Fibroblast of skin of scalp (primary cell): ENCODE measurements at places on chromosomes 7 and 10.

DNA sequence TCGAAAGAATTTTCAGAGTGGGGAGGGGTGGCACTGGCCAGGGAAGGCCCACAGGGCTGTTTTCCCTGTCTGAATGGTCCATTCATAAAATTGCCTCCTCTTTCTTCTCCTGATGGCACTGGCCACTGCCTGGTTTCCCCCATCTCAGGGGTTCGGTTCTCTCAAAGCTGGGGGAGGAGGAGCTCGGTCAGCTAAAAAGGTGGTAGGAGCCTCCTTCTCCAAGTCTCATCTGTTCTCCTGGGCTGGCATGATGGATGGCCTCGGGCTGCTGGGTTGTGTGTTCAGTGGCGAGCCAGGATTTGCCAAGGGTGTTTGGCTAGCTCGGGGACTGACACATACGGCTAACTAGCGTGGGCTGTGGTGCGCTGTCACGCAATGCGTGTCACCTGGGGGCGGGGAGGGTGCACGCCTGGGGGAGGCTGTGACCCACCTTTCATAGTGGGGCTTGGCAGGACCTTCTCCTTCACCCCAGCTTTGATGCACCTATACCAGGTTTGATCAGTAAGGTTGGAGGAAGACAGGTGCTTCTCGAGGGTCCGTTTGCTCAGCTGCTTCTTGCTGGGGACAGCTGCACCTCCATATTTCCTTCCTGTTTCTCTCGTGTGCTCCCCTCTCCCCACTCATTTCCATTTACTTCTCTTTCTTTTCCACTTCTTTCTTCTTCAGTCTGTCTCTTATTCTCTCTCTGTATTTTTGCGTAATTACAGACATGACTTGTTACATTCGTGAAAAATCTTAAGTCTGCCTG lies 36.3 kb downstream of the RBM20 start:
- DNase-seq: no peak

GRCh38 chr10:28880683-28880950 lies 203.3 kb downstream of the BAMBI start:
- peak; percentile 29 for DNase-seq

- DNase-seq: no peak
These were observed 73.3 kb upstream of the AGK start for GRCh38 chr7:141477865-141478264.

DNA sequence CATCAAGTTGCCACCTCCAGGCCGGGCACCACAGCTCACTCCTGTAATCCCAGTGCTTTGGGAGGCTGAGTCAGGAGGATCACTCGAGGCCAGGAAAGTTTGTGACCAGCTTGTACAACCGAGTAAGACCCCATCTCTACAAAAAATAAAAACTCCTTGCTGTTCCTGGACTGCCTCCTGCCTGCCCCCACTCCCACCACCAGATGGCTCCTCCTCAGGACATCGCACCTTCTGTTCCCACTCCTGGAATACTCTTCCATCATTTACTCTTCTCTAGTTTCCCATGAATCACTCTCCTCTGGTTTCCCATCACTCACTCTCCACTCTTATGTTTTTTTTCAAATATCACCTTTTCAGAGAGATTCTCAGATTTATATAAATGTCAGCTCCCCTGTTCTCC lies 540.7 kb downstream of the CALN1 start:
- DNase-seq: no peak

GRCh38 chr10:96228408-96228994 lies 42.9 kb downstream of the BLNK start:
- no peak for DNase-seq

GRCh38 chr7:71721742-71722141 lies 589.8 kb downstream of the GALNT17 start:
- DNase-seq: no peak

- DNase-seq: no peak
These were observed 9.9 kb upstream of the LIPM start for GRCh38 chr10:88792661-88793060.

DNA sequence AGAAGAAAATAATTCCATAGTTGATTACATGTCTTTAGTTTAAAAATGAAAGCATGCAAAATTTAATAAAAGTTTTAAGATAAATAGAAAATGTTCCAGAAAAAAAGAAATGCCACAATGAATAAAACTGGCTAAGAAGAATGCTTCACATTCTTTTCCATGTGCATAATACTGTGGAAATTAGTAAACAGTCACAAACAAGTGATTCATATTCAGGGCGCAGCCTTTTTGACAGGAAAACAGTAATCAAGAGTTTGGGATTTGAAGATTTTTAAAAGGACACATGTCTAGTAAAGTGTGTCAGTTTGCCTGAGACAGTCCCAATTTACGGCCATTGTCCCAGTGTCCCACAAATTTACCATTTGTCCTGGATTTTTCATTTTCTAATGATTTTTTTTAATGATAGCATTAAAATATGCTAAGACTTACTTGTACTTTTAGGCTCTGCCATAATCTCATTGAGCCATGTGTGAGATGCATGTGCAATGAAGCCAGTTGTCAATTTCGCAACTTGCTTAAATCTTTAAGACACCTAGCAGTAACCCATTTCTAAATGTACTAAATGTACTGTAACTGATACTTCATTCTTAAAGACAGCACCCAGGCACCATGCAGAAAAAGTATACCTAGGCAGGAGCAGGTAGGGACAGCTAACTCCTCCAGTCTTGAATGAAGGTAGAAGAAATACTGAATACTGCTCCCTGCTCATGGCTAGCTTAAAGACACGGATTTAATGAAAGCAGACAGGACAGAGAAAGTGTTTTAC lies 46.9 kb downstream of the ZNF438 start:
- DNase-seq: peak; percentile 44

- DNase-seq: no peak
These were observed 519.6 kb downstream of the REEP3 start for GRCh38 chr10:64040781-64041180.

GRCh38 chr10:110686949-110687348 lies 42.8 kb downstream of the RBM20 start:
- peak; percentile 71 for DNase-seq

GRCh38 chr10:129694691-129695243 lies 227.7 kb downstream of the MGMT start:
- no peak for DNase-seq

DNA sequence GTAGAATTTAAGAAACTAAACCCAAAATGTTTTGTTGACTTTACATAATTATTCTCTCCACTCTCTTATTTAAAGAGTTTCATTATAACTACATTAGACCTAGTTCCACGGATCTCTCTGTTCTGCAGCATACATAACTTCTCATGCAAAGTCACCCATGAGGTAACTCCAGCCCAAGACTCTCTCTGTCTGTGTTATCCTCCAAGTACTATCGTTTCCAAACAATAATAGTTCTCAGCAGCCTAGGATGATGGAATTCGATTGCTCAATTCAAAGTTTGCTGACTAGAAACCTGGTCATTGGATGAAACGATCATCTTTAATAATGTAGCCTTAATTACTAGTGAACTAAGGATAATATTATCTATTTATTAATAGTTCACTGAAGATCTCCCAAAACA lies 203.1 kb upstream of the PTN start:
- DNase-seq: peak; percentile 14

GRCh38 chr7:7738622-7739021 lies 20.2 kb upstream of the RPA3 start:
- no peak for DNase-seq

DNA sequence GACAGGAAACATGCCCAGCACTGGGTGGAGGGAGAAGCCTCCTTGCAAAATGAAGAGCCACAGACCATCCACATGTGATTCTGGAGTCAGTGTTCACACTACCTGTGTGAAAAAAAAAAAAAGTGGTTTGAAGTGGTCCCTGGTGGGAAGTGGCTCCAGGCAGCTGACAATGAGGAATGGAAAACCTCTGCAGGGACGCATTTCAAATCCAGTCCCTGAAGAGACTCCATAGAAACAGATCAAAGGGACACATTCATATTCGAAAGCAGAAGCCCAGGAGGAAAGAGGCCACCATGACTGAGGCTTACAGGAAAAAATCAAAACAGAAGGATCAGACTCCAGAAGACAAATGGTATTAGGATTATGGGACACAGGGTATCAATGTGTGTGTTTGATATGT lies 11.5 kb upstream of the TCERG1L start:
- no peak for DNase-seq

GRCh38 chr7:2802101-2802500 lies 42.0 kb downstream of the GNA12 start:
- peak; percentile 77 for DNase-seq

DNA sequence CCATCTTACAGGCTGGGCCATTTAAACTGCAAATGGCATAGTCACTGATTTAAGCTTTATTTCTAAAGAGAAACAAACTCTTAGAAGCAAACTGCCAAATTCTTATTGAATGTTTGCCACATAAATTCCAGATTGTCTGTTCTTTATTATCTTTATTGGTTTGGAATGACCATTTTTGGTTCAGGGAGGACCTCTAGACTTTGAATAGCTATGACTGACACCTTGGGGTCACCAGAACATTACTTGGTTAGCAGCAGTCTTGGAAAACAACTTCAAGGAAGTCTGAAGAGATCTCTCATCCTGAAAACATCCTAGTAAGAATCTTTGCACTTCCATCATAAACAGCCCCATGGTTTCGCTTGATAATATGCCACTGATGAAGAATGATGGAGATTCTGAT lies 197.1 kb downstream of the SUGCT start:
- peak; percentile 78 for DNase-seq

GRCh38 chr7:98659756-98660155 lies 42.7 kb downstream of the NPTX2 start:
- no peak for DNase-seq

GRCh38 chr7:68691261-68692216 lies 906.7 kb upstream of the AUTS2 start:
- DNase-seq: peak; percentile 95

GRCh38 chr10:121158988-121159579 lies 307.9 kb downstream of the WDR11 start:
- no peak for DNase-seq
